Smooth muscle cell of trachea (primary cell): ENCODE measurements at places on chromosomes 12 and 14. TPM values are rescaled to one million over a fixed set of nuclear protein-coding genes. Genes with fewer than 3 reads are reported as not detected.

The LPAR5 gene
- not detected in 2 replicates for total RNA-seq

The SAMD4A gene
- total RNA-seq = 31.7 and 45.2 TPM in 2 replicates

The GLTP gene
- total RNA-seq = 59.0 and 87.4 TPM in 2 replicates

The WSCD2 gene
- not detected in 2 replicates for total RNA-seq

The KRT81 gene
- total RNA-seq = 0.15 TPM in 1 of 2 replicates, not detected in the other

The CD27 gene
- 0.17 TPM in 1 of 2 replicates, not detected in the other for total RNA-seq
